ENCODE measurements at places on chromosomes 3 and 15. TPM values are rescaled to one million over a fixed set of nuclear protein-coding genes. Genes with fewer than 3 reads are reported as not detected.

Gene KLHL40
- 0.07 TPM for polyA plus RNA-seq

Gene SLC9C1
- polyA plus RNA-seq = 0.86 TPM

Gene ALG1L2
- 2.8 TPM for polyA plus RNA-seq

Gene MCF2L2
- polyA plus RNA-seq = 1.5 TPM

Gene SLC28A2
- polyA plus RNA-seq = 0.46 TPM

Gene ANKUB1
- not detected for polyA plus RNA-seq

Gene DNAJB8
- polyA plus RNA-seq = not detected

Gene CD200
- 41.0 TPM for polyA plus RNA-seq

Gene RPL22L1
- 60.2 TPM for polyA plus RNA-seq

Gene ARNT2
- 58.7 TPM for polyA plus RNA-seq

Gene NAALADL2
- 17.7 TPM for polyA plus RNA-seq

Gene CADM2
- 0.57 TPM for polyA plus RNA-seq

Gene MYO1E
- 132 TPM for polyA plus RNA-seq

Gene ATXN7
- 16.9 TPM for polyA plus RNA-seq

Gene NOP10
- polyA plus RNA-seq = 127 TPM

Gene DNASE1L3
- polyA plus RNA-seq = 5.8 TPM

Gene CILP
- polyA plus RNA-seq = 3.2 TPM

Gene GCSAM
- polyA plus RNA-seq = 0.74 TPM

Gene RYK
- polyA plus RNA-seq = 92.4 TPM

Gene FGD5
- polyA plus RNA-seq = 25.5 TPM

Gene PLA1A
- 8.4 TPM for polyA plus RNA-seq

Gene FEZF2
- not detected for polyA plus RNA-seq

Gene NR1I2
- polyA plus RNA-seq = 1.2 TPM

Gene EPHA3
- polyA plus RNA-seq = 3.8 TPM

Gene ITIH3
- 5.5 TPM for polyA plus RNA-seq

Gene GP9
- polyA plus RNA-seq = 1.3 TPM

Gene NMNAT3
- 12.6 TPM for polyA plus RNA-seq

Gene ROPN1
- polyA plus RNA-seq = 0.07 TPM

Gene CCR4
- 0.14 TPM for polyA plus RNA-seq

Gene CYB561D2
- 17.9 TPM for polyA plus RNA-seq

Gene GHRL
- polyA plus RNA-seq = 3.8 TPM

Gene PIGBOS1
- polyA plus RNA-seq = 14.4 TPM
